ENCODE measurements at places on chromosomes 5 and 9.
A peak's percentile ranks its signal among the peaks of the same experiment; 100 is the strongest.

DNA sequence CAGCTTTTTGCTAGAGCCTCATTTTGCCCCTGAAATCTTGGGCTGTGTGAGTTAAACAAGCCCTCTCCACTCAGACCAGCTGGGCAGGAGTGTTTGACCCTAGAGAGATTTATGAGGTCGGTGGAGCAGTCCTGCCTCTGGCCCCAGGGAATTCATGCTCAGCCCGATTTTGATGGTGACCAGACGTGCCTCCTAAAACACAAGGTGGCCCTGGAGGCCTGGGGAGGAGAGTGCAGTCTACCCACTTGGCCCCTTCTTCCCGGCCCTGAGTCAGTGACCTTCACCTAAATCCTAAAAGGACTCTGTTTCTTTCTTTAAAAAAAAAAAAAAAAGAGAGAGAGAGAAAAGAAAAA is 86.6 kb upstream of the SAP30L start:
- no peak for DNase-seq
- no peak overlapping the region for H3K4me3 ChIP-seq

GRCh38 chr5:34496701-34497469 is 159.2 kb upstream of the RAI14 start:
- H3K4me1 ChIP-seq: no peaks in the 10 kb centered on the region
- H3K4me3 ChIP-seq: no peak overlapping the region
- no peak for DNase-seq
- no peak overlapping the region for H3K27ac ChIP-seq
- H3K27me3 ChIP-seq: no peaks in the 10 kb centered on the region

GRCh38 chr5:75049456-75050351 is 2.7 kb downstream of the GCNT4 start:
- DNase-seq: peak; percentile 70
- H3K4me1 ChIP-seq: peaks cover 21% of the 10 kb centered on the region
- H3K4me3 ChIP-seq: peak overlapping the region; percentile 53
- no peak overlapping the region for H3K27ac ChIP-seq
- no peaks in the 10 kb centered on the region for H3K36me3 ChIP-seq

DNA sequence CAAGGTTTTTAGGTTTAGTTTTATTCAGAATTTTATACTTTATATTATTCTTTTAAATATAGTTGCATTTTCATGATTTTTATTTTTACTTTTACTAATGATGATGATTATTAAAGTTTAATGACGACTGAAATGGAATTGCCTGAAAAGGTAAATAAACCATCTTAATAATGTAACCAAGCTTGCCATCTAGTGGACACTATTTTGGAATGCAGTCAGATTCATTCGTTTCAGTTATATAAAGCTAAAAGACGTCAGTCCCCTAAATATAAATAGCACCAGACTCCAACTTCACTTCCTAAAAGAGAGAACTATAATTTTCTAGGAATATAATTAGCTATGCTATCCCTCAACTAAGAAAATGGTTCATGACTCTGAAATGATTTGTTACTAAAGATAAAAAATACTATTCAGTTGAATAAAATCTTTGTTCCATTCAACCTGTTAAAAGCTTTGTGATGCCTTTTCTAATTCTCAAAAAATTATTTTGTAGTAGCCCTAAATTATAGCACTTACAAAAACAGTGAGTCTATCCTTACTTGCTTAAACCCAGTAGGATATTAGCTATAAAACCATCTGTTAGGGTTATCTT is 19.9 kb downstream of the ABITRAM start:
- H3K36me3 ChIP-seq: no peaks in the 10 kb centered on the region
- peak; percentile 55 for DNase-seq
- H3K4me3 ChIP-seq: no peak overlapping the region
- no peak overlapping the region for H3K27ac ChIP-seq
- no peaks in the 10 kb centered on the region for H3K27me3 ChIP-seq
- H3K4me1 ChIP-seq: no peaks in the 10 kb centered on the region

- no peak for DNase-seq
- no peak overlapping the region for H3K27ac ChIP-seq
- no peaks in the 10 kb centered on the region for H3K27me3 ChIP-seq
- H3K4me3 ChIP-seq: no peak overlapping the region
Observed at GRCh38 chr5:16234598-16234997, 55.0 kb upstream of the MARCHF11 start.

DNA sequence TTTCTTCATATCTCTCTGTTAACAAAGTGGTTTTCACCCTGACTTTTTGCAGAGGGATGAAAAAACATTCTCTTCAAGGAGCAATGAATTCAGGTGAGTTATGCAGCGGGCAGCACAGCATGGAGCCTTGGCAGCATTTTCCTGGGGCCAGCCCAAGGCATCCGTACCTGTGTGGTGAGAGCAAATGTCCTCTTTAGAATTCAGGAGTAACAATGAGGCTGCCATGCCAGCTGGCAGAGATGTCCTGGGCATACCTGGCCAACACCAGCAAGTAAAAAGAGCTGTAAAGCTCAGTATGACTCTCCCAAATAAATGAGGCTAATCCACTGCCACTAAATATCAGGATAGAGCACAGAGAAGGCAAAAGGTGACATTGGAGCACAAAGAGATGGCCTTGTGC is 277.6 kb upstream of the TRPC7 start:
- no peak overlapping the region for H3K4me3 ChIP-seq
- no peak for DNase-seq
- H3K27ac ChIP-seq: no peak overlapping the region
- H3K4me1 ChIP-seq: no peaks in the 10 kb centered on the region

- DNase-seq: no peak
- no peaks in the 10 kb centered on the region for H3K36me3 ChIP-seq
- no peak overlapping the region for H3K4me3 ChIP-seq
- no peaks in the 10 kb centered on the region for H3K27me3 ChIP-seq
- no peaks in the 10 kb centered on the region for H3K4me1 ChIP-seq
Observed at GRCh38 chr5:59988396-59988795, 94.9 kb upstream of the PDE4D start.

DNA sequence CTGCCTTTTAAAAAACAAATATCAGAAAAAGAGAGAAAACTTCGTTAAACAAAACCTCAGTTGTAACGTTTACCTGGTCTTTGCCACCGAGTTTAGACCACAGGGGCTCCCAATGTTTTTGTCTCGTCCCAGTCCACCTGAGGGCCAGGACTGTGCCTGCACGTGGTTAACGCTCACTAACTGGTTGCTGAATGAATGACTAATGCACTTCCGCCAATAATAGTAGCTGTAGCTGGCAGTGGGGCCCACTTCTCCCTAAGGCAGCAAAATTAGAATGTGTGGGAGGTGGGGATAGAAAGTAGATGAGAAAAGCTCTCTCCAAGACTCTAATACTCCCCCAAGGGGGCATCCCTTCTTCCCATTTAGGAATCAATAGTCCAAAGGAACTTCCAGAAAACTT is 29.1 kb upstream of the MED27 start:
- H3K4me3 ChIP-seq: no peak overlapping the region
- no peak overlapping the region for H3K27ac ChIP-seq
- H3K36me3 ChIP-seq: no peaks in the 10 kb centered on the region
- no peaks in the 10 kb centered on the region for H3K4me1 ChIP-seq

DNA sequence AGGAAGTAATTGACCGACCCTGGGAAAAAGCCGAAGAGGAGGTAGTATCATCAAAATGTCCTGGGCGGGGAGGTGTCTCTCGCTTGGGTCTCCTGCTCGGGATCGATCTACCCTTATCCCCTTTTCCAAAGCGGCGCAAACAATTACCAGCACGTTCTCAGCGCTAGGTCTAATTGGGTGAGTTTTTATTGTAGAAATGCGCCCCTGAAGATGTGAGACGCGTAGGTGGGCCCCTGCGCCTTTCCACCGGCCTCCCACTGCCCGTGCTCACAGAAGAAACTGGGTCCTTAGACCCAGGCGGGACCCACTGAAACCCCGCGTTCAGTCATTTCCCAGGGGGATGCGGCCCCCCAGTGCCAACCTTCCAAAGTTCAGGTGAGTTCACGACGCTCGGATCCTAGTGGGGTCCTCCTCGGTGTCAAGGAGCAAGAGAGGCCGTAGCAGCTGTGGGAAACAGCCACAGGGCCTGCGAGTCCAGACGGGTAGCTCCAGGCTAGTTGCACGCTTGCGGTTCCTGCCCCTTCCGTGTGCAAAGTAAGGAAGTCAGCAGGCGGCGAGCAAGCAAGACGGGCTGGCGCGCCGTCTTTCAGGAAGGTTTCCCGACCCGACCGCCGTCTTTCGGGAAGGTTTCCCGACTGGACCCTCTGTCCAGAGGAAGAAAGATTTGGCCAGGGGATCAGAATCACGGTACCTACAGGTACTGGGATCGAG is 1.5 kb downstream of the SMIM32 start:
- H3K4me3 ChIP-seq: no peak overlapping the region
- H3K27me3 ChIP-seq: no peaks in the 10 kb centered on the region
- no peaks in the 10 kb centered on the region for H3K36me3 ChIP-seq
- no peaks in the 10 kb centered on the region for H3K4me1 ChIP-seq

- H3K27ac ChIP-seq: no peak overlapping the region
- H3K36me3 ChIP-seq: no peaks in the 10 kb centered on the region
- no peak for DNase-seq
- H3K4me1 ChIP-seq: peaks cover 9% of the 10 kb centered on the region
- no peaks in the 10 kb centered on the region for H3K27me3 ChIP-seq
Observed at GRCh38 chr5:2257326-2258244, 374.9 kb upstream of the IRX4 start.

DNA sequence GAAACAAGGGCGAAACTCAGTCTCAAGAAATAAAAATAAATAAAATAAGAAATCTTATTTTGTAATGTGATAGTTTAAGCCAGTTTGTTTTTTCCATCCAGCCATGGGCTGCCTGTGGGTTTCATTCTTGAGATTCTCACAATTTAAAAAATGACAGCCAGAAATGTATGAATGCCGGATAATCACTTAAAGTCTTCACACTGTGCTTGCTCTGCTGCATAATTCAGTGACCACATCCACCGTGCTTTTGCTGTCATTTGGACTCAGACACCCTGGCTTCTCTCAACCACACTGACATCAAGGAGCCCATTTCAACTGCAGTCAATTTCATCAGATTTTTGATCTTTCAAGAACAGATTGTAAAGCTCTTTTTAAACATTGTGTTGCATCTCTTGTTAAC is 61.0 kb upstream of the DAPK1 start:
- no peaks in the 10 kb centered on the region for H3K27me3 ChIP-seq
- no peak overlapping the region for H3K27ac ChIP-seq
- H3K4me1 ChIP-seq: no peaks in the 10 kb centered on the region
- no peak for DNase-seq

GRCh38 chr5:135750506-135750905 is 84.0 kb upstream of the SLC25A48 start:
- H3K27ac ChIP-seq: no peak overlapping the region
- H3K4me1 ChIP-seq: no peaks in the 10 kb centered on the region
- H3K27me3 ChIP-seq: no peaks in the 10 kb centered on the region
- DNase-seq: no peak
- H3K36me3 ChIP-seq: no peaks in the 10 kb centered on the region
- H3K4me3 ChIP-seq: no peak overlapping the region

DNA sequence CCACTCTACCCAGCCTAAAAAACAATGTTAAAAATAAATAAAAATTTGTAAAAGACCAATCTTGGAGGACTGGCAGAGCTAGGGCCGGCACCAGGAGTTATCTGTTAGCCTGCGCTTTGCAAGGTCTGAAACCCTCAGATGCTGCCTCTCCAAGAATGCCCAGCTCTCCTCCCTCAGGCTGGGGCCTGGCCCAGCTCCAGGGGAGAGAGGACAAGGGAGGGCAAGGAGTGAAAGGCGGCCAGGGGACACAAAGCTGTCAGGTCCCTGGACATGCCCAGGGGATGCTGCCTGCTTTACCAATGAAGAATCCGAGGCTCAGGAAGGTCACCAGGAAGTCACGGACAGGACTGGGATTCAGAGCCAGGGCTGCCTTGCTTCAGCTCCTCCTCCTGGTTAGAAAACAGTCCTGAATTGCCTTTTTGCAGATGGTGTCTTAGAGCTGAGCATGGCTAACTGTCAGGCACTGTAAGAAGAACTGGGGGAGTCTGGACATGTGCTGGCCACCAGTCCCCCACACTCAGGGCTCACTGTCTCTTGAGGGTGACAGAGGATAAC is 5.5 kb upstream of the N4BP3 start:
- peaks cover 18% of the 10 kb centered on the region for H3K27me3 ChIP-seq
- DNase-seq: no peak
- no peaks in the 10 kb centered on the region for H3K36me3 ChIP-seq
- no peak overlapping the region for H3K4me3 ChIP-seq

GRCh38 chr5:59180515-59180914 is 597.6 kb downstream of the RAB3C start:
- no peaks in the 10 kb centered on the region for H3K27me3 ChIP-seq
- peaks cover 18% of the 10 kb centered on the region for H3K4me1 ChIP-seq
- no peak overlapping the region for H3K4me3 ChIP-seq
- no peak overlapping the region for H3K27ac ChIP-seq
- DNase-seq: no peak
- H3K36me3 ChIP-seq: no peaks in the 10 kb centered on the region

DNA sequence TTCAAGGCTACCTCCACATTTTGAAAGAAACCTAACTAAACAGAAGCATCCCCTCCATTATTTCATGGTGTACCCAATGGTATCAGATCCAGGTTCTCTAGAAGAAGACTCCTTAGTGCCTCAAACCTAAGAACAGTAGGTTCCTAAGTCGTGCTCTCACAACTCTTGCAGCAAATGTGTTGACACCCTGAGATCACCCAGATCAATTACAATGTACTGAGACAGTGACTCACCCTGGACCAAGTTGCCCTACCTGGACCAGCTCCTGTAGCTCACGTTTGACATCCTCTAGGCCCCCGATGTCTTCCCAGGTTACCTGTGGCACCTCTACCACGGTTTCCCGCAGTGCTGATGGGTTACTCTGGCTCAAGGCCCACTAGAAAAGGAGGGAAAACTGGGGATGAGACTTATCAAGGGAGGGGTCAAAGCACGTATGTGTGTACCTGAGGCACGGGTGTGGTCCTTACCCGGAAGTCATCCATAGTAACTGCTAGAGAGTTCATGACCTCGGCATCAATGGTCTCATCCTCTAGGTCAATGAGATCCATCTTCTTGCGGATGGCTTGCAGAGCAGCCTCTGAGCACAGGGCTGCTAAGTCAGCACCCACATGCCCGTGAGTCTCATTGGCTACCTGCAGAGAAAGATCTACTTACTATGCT is 11.7 kb downstream of the VCP start:
- no peak overlapping the region for H3K27ac ChIP-seq
- DNase-seq: no peak
- H3K4me1 ChIP-seq: no peaks in the 10 kb centered on the region
- no peaks in the 10 kb centered on the region for H3K27me3 ChIP-seq
- peaks cover 83% of the 10 kb centered on the region for H3K36me3 ChIP-seq
- H3K4me3 ChIP-seq: no peak overlapping the region

DNA sequence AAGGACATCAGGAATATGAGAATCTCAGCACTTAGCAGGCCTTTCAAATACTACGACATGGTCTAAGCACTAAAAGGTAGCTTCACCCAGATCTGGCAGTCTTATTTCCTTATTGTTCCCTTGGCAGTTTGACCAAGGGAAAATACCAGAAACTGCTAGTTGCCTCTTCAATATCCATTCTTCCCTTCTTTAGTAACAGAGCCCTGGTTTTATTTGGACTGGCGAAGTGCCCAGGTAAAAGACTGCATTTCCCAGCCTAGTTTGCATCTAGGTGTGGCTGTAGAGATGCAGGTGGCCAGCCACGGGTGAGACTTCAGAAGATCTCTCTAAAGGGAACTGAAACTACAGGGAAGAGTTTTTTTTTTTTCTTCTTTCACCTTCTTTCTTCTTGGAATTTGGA is 21.6 kb downstream of the DMRT2 start:
- no peak overlapping the region for H3K27ac ChIP-seq
- no peak overlapping the region for H3K4me3 ChIP-seq
- no peaks in the 10 kb centered on the region for H3K27me3 ChIP-seq
- peaks cover 5% of the 10 kb centered on the region for H3K4me1 ChIP-seq
- DNase-seq: peak; percentile 25
- no peaks in the 10 kb centered on the region for H3K36me3 ChIP-seq

GRCh38 chr5:139882961-139883539 is 87.4 kb downstream of the PSD2 start:
- no peaks in the 10 kb centered on the region for H3K27me3 ChIP-seq
- no peak for DNase-seq
- no peak overlapping the region for H3K27ac ChIP-seq
- H3K4me3 ChIP-seq: no peak overlapping the region
- no peaks in the 10 kb centered on the region for H3K4me1 ChIP-seq
